ENCODE measurements at places on chromosomes 12 and 14.

GRCh38 chr14:53570411-53571387 is 385.9 kb downstream of the BMP4 start:
- no peak for DNase-seq

GRCh38 chr12:56158926-56159461 is 835 bp downstream of the MYL6 start:
- DNase-seq: no peak

DNA sequence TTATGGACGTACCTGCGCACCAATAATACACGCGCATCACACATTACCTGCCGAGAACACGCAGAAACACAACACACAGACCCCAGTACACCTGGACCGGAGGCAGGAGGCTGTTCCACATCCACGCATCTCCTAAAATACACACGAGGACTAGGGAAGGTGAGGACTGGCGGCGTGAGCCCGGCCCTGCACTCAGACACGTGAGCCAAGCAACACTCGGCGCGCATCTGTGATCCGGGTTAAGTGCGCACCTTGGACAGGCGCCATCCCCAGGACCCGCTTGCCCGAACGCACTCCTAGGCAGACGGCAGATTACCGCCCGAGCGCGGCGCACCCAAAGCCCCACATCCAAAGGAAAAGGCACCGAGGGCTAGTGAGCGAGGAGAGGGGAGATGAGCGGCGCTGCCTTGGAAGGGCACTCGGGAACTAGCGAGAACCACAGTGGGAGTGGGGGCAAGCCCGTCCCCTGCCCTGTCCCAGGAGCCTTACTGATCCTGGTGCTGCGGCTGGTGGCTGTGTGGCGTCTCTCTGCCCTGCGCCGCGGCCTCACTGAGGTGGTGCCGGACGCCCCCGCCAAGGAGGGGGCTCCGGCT is 417 bp downstream of the GLS2 start:
- no peak for DNase-seq

- no peak for DNase-seq
Measured at GRCh38 chr14:102948698-102949061, 26.2 kb downstream of the AMN start.

GRCh38 chr12:77189901-77190416 is 124.6 kb upstream of the E2F7 start:
- no peak for DNase-seq

GRCh38 chr12:102569803-102570202 is 89.4 kb upstream of the IGF1 start:
- no peak for DNase-seq

DNA sequence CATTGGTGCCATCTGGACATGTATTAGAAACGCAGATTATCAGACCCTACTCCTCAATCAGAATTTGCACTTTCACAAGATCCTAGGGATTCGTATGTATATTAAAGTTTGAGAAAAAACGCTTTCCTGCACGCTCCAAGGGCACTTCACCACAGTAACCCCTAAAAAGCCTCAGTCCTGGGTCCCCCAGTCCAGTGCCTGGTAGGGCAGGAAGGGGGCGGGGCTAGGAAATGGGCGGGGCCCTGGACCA is 369 bp downstream of the DEPDC4 start:
- DNase-seq: peak; percentile 98

- DNase-seq: no peak
Measured at GRCh38 chr14:20564501-20564997, 3.7 kb upstream of the RNASE9 start.

- DNase-seq: no peak
Measured at GRCh38 chr14:44833376-44834060, 128.2 kb downstream of the KLHL28 start.

DNA sequence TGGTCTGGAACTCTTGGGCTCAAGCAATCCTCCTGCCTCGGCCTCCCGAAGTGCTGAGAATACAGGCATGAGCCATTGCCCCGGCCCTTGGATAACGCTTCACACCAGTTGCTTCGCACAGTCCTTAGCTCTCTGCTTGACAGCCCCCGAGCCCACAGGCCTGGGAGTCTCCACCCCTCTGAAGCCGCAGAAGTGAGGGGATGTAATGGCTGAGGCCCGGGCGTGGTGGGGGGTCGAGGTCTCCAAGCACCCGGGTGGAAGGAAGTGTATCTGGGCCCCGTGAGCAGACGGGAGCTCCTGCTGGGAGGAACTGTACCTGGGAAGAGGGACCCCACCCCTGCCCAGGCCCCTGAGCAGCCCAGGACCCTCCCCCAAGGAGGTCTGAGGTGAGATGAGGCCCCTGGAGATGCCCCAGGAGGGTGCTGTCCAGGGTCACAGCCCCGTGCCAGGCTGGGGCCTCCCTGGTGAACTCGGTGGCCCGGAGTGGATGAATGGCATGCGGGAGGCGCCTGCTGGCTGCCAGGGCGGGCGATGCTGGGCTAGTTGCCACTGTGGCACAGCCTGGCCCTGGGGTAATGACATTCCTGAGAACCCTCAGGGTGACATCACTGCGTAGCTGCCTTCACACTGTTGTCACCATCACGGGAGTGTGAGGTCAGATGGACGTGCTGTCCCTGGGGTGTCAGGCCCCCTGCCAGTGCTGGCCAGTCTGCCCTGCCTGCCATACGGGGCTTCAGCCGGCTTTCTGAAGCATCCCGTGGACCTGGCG is 48.9 kb downstream of the KIF26A start:
- DNase-seq: no peak

- no peak for DNase-seq
Measured at GRCh38 chr12:9244894-9245293, 36.7 kb upstream of the PZP start.

GRCh38 chr12:70194076-70194475 is 49.2 kb upstream of the CNOT2 start:
- DNase-seq: no peak

GRCh38 chr14:58356268-58356667 is 39.5 kb upstream of the TOMM20L start:
- DNase-seq: no peak

- no peak for DNase-seq
Measured at GRCh38 chr14:80388980-80389711, 177.8 kb upstream of the DIO2 start.

- no peak for DNase-seq
Measured at GRCh38 chr12:132356691-132357622, 27.6 kb upstream of the GALNT9 start.

- no peak for DNase-seq
Measured at GRCh38 chr12:84455598-84455997, 457.0 kb downstream of the SLC6A15 start.

- no peak for DNase-seq
Measured at GRCh38 chr14:92866181-92866752, 56.7 kb upstream of the CHGA start.

- DNase-seq: no peak
Measured at GRCh38 chr12:5470221-5470620, 38.3 kb downstream of the NTF3 start.

- peak; percentile 90 for DNase-seq
Measured at GRCh38 chr12:53159195-53159839, 21.2 kb upstream of the ZNF740 start.

DNA sequence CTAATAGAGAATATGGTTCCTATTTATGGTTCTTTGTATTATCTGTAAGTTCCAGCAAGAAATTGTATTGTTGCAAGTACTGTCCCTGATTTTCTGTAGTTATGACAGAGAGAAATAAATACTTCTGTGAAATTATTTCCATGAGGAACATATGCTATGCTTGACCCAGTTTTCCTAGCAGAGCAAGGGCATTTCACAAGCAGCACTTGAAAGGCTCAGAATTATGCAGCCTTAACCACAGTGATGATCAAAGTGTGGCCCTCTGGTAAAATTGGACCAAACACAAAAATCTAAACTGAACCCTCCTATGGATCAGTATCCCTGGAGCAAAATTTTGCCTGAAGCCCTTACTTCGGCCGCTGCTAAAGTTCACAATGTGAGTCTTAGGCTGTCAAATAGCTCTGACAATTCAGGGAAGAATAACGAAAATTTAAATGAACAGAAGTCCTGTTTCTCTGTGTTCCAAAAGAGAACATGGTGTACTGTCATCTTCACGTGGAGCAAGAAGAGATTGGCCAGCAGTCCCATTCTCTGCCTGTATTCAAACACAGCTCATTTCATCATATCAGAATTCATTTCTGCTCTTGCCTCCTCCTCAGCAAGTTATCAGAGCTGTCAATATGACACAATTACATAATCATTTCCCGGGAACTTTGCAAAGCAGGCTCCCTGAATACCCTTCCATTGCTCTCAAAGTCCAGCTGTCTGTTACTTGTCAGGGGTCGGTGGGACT is 471.9 kb downstream of the RPS29 start:
- no peak for DNase-seq

GRCh38 chr14:89117012-89117411 is 292.6 kb downstream of the TTC8 start:
- no peak for DNase-seq

DNA sequence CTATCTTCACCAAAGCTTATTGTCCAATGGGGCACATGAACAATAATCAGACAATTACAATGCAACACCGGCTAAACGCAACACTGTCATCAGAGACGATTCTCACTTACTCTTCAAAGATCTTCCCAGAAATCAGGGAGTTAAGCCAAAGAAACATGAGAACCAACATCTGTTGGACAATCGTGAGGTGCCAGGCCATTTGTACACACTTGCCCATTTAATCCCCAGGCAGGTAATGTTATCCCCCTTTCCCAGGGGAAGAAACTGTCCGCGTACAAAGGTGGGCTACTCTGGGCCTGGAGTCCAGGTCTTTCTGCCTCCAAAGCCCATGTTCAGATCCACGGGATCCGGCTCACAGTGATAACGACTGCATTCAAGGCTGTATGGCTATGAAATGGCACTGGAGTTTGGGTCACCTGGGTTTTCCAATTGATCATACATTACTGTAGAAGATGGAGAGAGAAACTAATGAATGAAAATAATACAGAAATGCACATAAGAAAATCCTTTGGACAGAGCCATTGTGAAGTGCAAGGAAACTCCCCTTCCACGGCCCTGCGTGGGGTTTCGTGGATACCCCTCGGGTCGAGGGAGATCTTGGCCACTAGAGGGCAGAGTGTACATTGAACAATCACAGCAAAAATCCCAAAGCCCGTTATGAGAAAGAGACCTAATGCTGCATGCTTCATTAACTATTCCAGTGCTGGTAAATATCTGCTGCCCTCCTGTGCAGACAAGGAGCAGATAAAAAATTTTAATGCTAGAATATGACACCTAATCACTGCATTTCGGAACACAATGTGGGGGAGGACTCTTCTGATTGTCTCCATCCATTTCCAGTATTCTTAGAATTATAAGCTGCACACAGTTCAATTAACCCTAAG is 111.4 kb downstream of the EGLN3 start:
- DNase-seq: peak; percentile 20

- no peak for DNase-seq
Measured at GRCh38 chr14:94307410-94307992, 14.4 kb upstream of the SERPINA10 start.

DNA sequence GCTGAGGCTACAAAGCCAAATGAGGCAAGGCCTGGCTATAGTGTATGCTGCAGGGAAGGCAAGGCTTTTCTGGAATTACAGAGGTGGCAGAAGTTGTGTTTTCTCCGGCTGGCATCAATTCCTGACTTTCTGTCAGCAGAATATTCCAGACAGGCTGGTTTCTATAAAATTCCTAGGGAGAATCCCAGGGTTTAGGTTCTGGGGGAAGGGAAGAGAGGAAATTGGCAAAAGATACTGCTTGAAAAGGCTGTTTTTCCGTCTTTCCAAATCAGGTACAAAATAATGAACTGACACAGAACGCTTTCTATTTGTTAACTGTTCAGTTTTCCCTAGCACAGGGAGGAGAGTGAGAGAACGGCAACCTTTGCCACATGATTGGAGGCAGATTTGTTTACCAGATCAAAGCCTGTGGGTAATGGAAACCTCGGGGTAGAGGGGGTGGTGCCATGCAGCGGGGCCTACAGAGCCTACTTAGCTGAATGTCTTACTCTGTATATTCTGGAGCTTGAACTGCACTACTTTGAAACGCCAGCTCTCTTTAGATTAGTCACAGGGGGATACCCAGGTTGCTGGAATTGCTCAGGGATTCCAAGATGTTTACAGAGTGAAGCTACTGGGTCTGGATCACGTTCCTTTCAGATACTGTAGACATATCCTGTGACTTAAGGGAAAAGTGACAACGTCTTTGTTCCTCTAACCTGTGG is 65.8 kb upstream of the DACT1 start:
- DNase-seq: peak; percentile 21

DNA sequence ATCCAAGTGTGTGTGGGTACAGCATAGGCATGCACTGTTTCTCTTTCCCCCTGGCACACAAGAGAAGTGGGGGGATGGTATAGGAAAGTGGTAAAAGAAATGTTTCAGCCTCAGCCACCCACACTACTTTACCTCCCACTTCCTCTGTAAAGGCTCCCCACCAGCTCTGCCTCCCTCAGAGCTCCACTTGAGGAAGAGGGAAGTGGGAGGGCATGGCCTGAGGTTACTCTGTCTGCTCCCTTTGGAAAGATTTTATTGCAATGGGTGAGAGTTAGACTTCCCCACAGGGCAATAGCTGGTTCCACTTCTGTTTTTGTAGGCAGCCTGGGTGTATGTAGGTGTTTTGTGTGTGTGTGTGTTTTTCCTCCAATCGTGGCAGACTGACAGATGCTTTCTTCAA is 145.3 kb downstream of the SSPN start:
- no peak for DNase-seq

- DNase-seq: no peak
Measured at GRCh38 chr12:23771240-23771949, 178.1 kb downstream of the SOX5 start.

- DNase-seq: no peak
Measured at GRCh38 chr12:62758216-62758615, 176.7 kb downstream of the PPM1H start.

DNA sequence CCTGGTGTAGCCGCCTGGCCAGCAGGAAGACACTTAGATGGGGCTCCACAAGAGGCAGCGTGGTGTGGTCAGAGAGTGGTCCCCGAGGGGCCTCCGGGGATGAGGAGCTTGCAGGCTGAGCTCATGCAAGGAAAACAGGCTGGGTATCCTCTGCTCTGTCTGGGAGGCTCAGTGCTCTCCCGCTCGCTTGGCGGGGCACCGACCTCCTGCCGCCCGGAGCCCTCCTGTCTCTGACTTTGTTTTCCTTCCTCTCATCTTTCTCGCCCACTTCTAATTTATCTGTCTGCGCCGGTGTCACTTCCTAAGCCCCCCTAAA is 31.3 kb upstream of the DLK1 start:
- no peak for DNase-seq

- DNase-seq: no peak
Measured at GRCh38 chr12:61538951-61539350, 721.3 kb upstream of the USP15 start.

DNA sequence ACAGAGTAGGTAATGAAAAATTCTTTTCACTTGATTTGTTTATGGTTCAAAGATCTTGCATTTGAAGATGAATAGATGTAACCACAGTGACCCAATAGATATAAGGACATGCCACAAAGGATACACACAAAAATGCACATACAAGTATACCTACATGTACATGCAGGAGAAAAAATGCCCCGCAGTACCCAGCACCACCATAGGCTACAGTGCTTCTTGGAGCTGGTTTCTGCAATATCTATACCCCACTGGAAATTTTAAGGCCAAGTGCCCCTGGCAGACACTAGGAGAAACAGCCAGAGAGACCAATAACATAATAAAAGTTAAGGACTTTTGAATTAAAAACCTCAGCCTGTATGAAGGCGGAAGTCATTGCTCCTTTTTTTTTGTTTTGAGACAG is 12.1 kb upstream of the STAC3 start:
- no peak for DNase-seq

- no peak for DNase-seq
Measured at GRCh38 chr12:16238661-16239060, 38.8 kb downstream of the SLC15A5 start.

- DNase-seq: no peak
Measured at GRCh38 chr12:124109760-124110159, 136.7 kb downstream of the ZNF664 start.
